ENCODE measurements at places on chromosomes 4 and X.

- DNase-seq, result no peak
Measured at GRCh38 chrX:4239650-4240540, 526.4 kb upstream of the PRKX start.

- DNase-seq, result no peak
Measured at GRCh38 chr4:19776929-19777328, 474.8 kb upstream of the SLIT2 start.

DNA sequence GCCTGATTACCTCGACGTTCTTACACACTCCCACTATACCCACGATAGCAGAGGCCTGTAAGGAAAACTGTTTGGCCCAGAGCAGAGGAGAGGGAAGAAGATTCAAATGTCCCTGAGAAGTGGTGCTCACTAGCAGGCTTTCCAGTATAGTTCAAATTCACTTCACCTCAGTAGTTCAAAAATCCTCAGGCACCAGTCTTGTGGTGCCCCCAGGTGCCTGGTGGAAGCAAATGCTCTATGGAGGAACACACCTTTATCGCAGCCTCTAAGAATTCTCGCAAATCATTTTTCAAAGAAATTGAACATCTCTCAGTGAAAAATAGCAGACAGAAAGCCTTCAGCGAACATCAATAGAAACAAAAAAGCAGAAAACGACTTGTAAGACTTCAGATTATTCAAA lies 12.2 kb upstream of the MTMR1 start:
- no peak for DNase-seq

- DNase-seq, result no peak
Measured at GRCh38 chr4:19026281-19026680, 1004.7 kb upstream of the LCORL start.

- no peak for DNase-seq
Measured at GRCh38 chrX:72080150-72080549, 51.6 kb downstream of the RTL5 start.

GRCh38 chr4:15930314-15930713 lies 8.2 kb downstream of the FGFBP1 start:
- no peak for DNase-seq

DNA sequence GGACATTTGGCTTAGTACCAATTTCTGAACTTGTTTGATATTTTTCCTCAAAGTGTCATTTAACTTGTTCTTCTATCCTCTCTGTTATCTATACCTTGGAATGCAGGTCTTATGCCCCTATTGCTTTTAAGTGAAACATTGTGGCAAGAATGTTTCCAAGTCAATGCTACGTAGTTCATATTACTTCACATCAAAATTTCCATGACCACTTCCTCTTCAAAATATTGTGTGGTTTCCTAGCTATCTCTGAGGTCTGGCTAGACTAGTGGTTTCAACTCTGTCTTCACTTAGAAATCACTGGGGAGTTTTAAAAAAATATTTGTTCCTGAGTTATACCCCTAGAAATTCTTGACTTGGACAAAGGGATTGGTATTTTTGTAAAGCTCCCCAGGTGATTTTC lies 20.2 kb upstream of the RASGEF1B start:
- DNase-seq, result no peak

DNA sequence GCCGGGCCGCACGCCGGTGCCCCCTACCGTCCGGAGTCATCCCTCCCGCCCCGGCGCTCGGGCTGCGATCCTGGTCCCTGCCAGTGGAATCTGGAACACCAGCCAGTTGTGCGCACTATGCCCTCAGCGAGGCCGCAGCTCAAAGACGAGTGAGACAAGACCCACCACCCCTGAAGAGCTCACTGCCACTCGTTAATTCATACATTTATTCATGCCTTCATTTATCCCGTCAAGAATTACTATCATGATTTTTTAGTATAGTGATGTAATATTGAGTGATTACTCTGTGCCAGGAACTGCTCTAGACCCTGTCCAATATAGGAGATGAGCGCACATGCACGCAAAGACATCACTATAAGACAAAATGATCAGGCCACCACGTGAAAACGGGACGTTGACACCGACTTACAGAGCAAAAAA lies 247 bp upstream of the PPA2 start:
- no peak for DNase-seq

- no peak for DNase-seq
Measured at GRCh38 chr4:123826896-123827295, 430.3 kb downstream of the SPRY1 start.

DNA sequence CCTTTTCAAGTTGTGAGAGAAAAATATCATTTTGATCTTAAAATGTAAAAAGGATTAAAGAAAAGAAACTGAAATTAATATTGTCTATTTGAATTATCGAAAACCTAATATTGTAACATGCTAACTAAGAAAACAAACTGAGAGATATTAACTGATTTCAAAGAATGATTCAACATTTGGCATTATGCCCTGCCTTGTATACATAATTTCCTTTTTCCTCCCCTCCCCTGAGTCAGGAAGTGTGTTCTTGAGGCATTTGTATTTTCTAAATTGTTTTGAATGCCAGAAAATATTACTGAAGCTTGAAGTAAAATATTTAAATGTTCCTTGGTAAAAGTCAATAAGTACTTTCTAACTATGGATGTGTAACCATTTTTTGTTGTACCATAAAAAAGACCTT lies 49.4 kb downstream of the RPS6KA3 start:
- no peak for DNase-seq

DNA sequence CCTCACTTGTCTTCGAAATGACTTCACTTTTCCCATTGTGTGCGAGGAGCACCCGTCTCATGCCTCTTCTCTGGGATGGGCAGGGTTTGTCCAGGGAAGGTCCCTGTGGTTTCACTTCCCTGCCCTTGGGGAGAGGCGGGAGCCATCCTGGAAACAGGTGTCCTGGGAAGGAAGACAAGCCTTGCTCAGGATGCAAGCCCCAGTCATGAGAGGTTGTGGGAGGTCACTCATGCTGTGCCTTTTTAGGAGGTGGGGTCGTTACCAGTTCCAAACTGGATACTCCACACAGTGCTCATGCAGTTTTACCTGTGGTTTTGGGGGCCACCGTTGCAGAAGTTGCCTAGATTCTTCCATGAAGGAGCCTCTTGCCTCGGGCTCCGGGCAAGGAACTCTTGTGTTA lies 3.8 kb downstream of the RGS12 start:
- no peak for DNase-seq

DNA sequence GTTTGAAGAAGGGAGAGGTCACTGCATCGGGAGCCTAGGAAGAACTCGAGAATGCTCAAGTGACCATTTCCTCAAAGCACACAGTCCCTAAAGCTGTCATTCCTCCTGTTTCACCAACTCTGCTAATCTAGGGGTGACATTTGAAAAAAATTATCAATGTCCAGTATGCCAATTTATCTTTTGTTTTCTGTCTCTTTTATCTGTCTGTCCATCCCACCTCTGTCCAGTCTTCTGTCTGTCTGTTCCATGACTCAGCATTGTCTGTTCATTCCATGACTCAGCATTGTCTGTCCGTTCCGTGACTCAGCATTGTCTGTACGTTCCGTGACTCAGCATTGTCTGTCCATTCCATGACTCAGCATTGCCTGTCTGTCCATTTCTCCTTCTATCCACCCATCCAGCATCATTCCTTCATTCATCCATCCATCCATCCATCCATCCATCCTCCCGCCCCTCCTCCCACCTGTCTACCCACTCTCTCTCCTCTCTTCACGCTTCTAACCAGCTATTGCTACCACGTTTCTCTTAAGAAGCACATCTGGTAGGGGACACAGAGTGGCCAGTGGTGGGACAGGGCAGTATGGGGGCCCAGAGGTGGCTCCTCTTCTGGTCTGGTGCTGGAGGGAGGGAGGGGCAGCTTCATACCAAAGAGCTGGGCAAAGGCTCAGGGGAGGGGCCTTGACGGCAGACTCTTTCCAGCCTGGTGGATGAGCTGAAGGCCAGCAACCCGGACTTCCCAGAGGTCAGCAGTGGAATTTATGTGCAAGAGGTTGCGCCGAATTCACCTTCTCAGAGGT lies 34.1 kb downstream of the HTRA3 start:
- no peak for DNase-seq

DNA sequence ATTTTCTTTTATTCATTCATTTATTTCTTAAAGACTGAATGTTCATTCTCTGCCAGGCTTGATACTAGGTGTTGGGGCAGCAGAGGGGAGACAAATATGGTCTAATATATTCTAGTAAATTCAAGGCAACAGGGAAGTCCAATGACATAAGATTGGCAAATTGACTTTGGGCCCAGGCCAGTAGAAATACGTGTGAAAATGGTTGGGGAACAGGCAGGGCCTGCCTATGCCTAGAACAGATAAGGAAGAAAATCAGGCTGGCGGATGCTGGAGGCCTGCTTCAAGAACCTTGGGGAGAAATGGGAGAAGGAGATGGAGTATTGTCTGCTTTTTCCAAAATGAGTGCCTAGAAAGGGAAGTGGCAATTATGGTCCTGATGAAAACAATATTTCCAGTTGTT lies 108.6 kb downstream of the RTL5 start:
- no peak for DNase-seq

DNA sequence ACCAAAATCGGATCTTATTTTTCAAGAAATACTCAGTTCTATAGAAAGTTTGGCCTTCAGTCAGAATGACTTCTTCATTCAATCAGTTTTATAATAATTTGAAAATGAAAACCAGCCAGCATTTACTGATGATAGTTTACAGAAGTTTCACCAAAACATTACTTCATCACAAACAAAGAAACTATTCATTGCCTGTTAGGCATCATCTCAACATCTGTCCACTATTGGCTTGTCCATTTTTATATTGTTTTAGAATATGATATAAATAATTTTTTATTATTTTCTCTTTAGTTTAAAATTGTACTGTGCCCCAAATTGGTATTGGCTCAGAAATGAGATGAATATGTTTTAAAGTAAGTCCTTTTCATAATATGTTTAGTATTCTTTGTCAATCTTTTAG lies 38.4 kb downstream of the FAT4 start:
- DNase-seq, result no peak

DNA sequence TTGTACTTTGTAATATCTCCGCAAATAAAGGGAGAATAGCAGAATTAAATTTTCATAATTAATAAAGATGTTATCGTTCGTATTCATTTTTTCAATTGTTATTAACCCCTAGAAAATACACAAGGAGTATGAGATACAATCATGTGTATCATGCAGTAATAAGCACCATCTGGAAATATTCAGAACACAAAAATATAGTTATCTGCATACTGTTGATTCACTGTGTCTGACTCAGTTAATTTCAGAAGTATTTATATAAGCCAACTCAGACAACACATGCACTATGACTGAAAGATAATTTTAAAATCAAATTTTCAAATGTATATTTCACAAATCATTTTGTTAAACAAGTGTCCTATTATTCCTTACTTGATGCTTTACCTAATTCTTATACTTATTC lies 1954.8 kb downstream of the ARAP2 start:
- no peak for DNase-seq

DNA sequence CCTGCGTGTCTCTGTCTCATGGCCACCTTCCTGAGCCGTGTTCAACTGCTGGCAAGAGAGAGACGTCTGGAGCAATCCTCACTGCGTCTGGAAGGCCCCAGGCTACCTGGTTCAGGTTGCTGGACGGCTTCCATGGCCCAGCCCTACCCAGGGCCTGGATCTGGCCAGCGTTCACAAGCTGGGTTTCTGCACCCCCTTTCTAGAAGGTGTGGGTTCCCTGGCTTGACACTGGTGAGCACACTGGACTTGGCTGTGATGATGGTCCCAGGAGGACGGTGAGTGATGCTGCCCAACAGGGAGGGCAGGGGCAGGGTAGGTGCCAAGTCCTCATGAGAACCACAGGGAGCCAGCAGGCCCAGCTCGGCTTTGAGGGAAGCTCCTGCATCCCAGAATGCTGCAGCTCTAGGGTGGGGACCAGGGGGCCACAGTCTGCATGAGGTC lies 63.4 kb downstream of the HTRA3 start:
- DNase-seq, result no peak

DNA sequence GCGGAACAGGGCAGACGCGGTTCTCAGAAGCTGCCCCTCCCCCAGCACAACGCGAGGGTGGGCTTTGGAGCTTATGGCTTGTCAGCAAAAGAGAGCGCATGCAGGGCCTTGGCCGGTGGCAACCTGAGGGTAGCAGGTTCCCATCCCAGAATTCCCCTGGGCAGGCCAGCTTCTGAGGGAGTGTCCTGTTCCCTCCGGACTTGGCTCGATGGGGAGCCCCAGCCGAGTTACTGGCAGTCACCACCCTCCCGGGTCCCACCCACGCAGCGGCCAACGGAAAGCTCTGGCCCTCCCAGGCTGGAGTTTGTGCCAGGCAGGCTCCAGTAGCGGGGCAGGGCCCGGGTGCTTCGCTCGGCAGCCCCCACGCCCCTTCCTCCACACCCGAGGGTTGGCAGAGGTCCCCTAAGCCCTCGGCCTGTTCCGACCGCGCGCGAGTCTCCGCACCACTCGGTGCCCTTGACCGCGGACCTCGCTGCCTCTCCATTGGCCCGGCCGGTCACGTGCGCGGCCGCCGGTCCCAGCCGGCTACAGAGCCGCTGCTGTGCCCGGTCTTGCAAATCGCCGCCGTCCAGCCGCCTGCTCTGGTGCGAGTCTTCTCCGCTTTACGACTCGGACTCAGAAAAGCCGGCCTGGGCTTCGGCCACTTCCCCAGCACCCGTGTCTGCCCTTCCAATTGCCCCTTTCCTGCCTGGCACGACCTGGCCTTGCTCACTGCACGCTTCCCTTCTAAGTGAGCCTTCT lies 20.9 kb upstream of the MTM1 start:
- DNase-seq, result no peak

DNA sequence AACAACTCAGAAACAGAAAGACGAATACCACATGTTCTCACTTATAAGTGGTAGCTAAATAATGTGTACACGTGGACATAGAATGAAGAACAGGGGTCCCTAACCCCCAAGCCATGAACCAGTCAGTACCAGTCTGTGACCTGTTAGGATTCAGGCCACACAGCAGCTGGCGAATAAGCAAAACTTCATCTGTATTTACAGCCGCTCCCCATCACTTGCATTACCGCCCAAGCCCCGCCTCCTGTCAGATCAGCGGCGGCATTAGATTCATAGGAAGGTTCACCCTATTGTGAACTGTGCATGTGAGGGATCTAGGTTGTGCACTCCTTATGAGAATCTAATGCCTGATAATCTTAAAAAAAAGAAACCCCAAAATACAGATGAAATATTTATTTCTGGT lies 1128.7 kb downstream of the NLGN4X start:
- no peak for DNase-seq

DNA sequence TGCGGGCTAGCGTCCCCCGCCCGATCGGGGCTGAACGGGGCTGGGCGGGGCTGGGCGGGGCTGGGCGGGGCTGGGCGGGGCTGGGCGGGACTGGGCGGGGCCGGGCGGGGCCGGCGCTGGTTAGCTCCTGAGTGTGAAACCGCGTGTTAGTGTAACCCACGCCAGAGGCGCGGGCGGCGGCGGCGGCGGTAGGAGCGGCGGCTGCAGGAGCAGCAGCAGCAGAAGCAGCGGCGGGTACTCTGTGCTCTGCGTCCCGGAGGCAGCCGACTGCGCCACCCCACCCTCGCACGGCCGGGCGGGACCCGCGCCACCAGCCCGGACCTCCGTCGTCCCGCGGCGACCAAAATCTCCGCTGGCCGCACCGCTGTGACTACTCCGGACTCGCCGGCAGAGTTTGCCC lies 128.1 kb downstream of the LAS1L start:
- no peak for DNase-seq

DNA sequence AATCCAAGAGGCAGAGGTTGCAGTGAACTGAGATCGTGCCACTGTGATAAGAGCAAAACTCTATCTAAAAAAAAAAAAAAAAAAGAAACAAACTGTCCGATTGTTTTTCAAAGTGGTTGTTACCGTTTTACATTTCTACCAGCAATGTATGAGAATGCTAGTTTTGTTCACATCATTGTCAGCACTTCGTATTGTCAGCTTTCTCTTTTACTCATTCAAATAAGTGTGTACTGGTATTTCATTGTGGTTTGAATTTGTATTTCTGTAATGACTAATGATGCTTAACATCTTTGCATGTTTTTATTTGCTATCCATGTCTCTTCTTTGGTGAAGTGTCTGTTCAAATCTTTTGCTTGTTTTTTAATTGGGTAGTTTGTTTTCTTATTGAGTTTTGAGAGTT lies 65.8 kb downstream of the GPR101 start:
- DNase-seq, result no peak
